Heart left ventricle (tissue), 16 donors: ENCODE measurements at places on chromosomes 1 and 21.

DNA sequence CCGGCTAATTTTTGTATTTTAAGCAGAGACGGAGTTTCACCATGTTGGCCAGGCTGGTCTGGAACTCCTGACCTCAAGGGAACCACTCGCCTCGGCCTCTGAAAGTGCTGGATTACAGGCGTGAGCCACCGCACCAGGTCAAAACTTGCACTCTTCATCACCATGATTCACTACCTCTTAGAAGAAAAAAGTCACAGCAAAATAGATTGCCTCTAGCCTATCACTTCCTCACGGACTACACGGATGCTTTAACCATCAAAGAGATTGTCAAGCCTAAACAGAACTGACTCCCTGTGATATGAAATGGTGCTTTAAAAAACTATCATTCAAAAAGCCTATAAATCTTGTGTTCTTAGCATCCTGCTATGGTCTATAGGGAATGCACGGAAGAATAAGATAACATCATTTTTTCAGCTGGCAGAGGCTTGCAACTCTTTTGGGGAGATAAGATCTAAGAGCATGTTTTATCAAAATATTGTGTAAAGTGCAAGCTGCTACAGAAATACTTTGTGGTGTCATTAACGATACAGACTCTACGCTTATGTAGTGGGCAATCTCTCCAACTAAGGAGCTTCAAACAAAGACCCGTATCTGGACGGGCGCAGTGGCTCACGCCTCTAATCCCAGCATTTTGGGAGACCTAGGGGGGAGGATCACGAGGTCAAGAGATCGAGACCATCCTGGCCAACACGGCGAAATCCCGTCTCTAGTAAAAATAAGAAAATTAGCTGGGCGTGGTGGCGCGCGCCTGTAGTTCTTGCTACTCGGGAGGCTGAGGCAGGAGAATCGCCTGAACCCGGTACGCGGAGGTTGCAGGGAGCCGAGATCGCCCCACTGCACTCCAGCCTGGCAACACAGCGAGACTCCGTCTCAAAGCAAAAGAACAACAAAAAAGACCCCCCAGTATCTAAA, 966 bp downstream of the TFB2M start:
- DNase-seq: no peak

DNA sequence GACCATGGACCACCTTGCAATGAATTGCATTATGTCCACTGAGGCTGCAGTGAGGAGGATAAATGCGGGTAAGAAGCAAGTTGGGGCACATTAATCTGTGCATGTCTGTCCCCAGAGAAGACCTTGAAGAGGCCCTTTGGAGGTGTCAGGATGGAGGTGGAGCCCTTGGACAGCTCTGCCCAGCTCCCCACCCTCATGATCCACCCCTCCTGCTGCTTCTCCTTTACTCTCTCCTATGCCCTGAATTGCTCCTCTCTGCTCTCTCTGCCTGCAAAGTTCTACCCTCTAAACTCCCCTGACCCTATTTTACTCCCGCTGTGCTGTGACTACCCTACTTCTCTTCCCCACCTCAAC, 292.4 kb upstream of the USP24 start:
- no peak for DNase-seq

- DNase-seq: no peak
Observed at GRCh38 chr21:23952269-23952668, 1655.0 kb downstream of the MRPL39 start.

DNA sequence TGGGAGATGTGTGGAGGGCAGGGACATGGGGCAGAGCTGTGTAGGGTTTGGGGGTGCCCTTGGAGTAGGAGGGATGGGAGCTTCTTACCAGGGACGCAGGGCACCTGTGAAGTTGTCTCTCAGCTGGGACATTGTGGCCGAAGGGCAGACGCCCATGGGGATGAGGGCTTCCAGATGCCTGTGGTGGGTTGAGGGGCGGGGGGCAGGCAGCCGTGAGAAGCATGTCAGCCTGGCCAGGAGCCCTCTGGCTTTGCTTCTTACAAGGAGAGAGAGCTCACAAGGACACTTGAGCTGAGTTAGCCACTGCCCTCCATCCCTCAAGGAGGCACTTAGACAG, 8.5 kb downstream of the A3GALT2 start:
- DNase-seq: no peak

- DNase-seq: no peak
Observed at GRCh38 chr1:205792481-205792881, 17.2 kb upstream of the RAB29 start.

DNA sequence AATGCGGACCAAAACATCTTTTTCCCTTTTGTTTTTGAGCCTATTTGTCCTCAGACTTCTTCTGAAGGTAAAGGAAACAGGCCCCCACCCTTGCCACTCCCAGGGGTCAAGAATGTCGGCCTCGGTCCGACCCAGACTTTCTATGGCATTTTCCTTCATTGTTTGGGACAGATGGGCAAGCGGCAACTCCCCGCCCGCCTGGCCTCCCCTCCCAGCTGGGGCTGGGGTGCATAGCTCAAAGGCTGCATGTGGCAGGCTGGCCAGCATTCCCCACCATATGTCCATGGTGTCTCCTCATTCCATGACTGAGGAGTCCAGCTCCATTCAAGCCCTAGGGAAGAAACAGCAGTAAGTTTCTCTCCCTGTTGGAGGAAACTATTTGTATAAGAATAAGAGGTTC, 29.4 kb upstream of the TSPEAR start:
- no peak for DNase-seq

DNA sequence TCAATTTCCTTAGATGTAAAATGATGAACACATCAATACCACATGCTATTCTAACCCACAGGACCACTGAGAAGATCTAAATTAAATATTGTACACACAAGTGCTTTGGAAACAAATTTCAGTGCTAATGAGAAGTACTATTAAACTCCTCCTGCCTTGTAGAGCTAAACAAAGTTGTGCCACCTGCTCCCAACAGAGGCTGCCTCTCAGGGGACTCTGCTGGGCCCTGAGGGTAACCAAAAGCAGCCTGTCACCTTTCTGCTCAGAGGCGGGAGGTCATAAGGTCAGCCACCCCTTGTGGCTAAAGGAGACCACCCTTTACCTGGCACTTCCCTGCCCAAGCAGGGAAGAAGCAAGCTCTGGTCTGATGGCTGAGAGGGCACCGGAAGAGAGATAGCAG, 6.3 kb downstream of the SLC9A1 start:
- no peak for DNase-seq

GRCh38 chr1:77509051-77509492, 173.4 kb downstream of the ZZZ3 start:
- no peak for DNase-seq

GRCh38 chr1:233094691-233095090, 144.3 kb downstream of the NTPCR start:
- no peak for DNase-seq

GRCh38 chr1:172824209-172824608, 165.3 kb downstream of the FASLG start:
- DNase-seq: no peak

DNA sequence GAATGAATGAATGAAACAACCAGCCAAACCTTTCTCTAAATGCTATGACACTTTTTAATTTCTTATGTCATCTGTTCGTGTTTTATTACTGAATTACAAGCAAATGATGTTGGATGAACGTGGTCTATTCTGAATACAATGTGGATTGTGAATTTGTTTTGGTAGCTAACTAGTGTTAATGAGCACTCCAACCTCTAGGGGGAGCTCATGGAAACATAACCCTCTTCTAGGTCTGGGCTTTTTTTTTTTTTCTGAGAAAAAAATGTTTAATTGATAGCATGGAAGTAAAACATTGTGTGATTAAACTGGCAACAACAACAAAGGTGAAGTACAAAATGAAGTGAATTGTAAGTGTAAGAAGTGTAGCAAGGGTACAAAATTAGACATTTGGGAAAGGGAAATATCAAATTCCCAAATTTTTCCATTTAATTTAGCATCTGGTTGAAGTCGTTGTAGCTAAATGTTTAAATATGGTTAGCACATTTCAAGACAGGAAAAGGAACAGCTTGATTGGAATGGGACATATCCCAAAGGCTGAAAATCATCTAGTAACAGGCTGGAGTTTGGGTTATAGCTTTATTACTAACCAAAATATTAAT, 42.6 kb upstream of the PTGS2 start:
- DNase-seq: no peak

GRCh38 chr21:44006656-44007055, 5.5 kb upstream of the TRAPPC10 start:
- peak; percentile 79 for DNase-seq

GRCh38 chr1:241592273-241592958, 47.8 kb downstream of the CHML start:
- DNase-seq: no peak

DNA sequence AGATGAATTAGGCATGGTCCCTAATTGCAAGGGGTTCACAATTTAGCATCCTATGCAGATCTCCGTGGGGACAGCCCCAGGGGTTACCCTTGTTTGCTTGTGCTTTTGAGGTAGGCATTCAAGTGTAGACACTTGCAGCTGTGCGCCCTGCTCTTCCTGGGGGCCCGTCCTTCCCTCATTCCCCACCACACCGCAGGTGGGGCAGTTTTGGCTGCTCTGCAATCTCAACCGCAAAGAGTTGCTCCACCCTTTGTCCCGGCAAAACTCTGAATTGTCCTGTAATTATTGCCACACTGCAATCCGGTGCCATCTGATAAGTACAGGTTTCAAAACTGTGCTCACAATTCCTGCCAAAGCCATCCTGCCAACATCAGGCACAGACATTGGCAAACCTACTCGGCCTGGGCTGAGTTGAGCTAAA, 65.4 kb upstream of the LYST start:
- DNase-seq: no peak

- no peak for DNase-seq
Observed at GRCh38 chr1:87127581-87127980, 201.1 kb upstream of the LMO4 start.

DNA sequence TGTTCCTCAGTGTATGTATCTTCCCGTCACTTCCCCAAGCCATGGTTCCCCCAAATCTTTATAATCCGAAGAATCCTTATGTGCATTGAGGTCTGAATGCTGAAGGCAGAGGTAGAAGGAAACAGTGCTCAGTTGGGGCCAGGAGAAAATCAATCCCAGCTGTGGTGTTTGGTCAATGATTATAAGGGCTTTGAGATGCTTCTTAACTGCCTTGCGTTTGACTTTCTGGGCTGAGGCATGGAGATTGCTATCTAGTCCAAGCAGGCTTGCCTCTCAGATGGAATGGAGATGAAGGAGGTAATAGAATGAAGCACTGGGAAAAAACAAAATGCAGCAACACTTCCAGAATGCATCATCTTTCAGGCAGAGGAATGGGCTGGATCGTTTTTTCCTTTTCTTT, 3.6 kb upstream of the MAP1LC3C start:
- DNase-seq: no peak

GRCh38 chr1:185907246-185907645, 173.1 kb downstream of the HMCN1 start:
- no peak for DNase-seq

DNA sequence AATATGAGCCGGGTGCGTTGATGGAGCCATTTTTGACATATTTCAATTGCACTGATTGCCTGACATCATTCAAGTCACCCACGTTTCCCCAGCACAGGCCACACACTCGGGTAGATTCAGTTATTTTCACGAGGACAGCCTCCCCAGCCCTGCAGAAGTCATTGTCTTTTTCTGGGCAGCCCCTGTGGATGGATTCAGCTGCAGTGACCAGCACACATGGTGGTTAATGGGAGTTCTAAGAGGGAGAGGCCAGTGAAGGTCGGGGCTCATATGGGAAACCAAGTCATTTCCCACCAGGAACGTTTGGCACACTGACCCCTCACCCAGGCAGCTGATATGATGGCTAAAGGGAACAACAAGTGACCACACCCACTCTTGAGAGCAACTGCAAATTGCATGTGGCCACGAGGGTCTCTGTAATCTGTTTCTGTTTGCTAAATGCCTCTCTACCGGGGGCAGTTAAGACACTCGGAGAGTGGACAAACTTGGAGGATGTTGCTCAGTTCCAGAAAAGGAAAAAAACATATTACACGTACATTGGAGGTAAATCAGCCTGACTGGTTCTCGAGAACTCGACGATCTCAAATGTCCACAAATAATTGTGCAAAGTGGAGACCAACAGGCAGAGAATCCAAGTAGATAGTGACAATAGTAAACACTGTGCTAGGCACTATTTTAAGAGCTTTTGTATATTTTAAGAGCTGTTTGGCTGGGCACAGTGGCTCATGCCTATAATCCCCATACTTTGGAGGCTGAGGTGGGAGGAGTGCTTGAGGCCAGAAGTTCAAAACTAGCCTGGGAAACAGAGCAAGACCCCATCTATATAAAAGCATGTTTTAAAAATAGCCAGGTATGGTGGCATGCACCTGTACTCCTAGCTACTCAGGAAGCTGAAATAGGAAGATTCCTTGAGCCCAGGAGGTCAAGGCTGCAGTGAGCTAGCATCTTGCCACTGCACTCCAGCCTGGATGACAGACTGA, 167.2 kb upstream of the IRF2BP2 start:
- no peak for DNase-seq

DNA sequence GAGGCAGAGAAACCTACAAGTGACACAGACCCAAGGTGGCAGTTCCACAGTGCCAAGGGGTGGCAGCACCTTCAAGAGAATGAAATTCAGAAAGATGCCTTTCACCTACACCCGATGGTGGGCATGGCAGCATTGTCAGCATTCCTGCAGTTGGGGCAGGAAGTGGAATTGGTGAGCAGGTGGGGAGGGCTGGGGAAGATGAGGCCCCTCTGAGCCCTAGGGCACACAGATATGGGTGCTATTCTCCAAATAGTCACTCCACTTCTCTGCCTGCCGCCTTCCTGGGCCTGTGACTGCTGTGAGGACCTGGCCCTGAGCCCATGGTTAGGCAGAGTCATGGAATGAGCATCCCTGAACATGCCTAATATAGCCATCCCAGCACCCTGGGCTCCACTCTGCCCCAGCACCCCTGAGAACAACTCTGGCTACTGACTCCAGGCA, 8.3 kb downstream of the SHISA4 start:
- peak; percentile 67 for DNase-seq

DNA sequence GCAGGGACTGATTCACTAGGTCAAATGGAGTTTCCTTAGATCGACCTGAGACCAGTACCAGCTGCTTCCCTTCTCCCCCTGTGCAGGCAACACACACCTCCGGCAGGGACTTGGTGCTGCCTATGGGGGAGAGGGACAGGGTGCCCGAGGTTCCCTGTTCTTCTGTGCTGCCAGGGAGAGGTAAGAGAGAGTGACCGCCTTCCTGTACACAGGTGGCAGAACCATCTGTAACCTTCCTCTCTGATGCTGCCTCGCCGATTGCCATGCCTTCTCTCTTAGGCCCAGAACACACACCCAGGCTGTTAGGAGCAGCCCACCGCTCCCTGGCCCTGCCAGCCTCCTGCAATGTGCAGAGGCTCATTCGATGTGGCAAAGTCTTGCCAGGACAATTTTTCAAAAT, 9.3 kb downstream of the MYOC start:
- DNase-seq: no peak

GRCh38 chr1:82441402-82441801, 640.7 kb downstream of the ADGRL2 start:
- no peak for DNase-seq

GRCh38 chr1:31880957-31881687, 57.0 kb downstream of the PTP4A2 start:
- no peak for DNase-seq

- no peak for DNase-seq
Observed at GRCh38 chr21:10273196-10273595, 248.2 kb upstream of the TPTE start.

GRCh38 chr1:202254454-202255252, 61.1 kb downstream of the LGR6 start:
- no peak for DNase-seq

GRCh38 chr1:156422602-156423091, 53.6 kb downstream of the RHBG start:
- no peak for DNase-seq
